Activated B cell treated with CpG ODN at 0.5 μM for 24 hours (primary cell): ENCODE measurements at places on chromosomes 1 and 21. TPM values are rescaled to one million over a fixed set of nuclear protein-coding genes. Genes with fewer than 3 reads are reported as not detected.
A peak's percentile ranks its signal among the peaks of the same experiment; 100 is the strongest.

- H3K36me3 ChIP-seq: peaks cover 16% of the 10 kb centered on the region
- no peaks in the 10 kb centered on the region for H3K27me3 ChIP-seq
- DNase-seq: no peak
- H3K4me1 ChIP-seq: peaks cover 68% of the 10 kb centered on the region
Measured at GRCh38 chr1:160437432-160438316, 37.3 kb downstream of the VANGL2 start.

DNA sequence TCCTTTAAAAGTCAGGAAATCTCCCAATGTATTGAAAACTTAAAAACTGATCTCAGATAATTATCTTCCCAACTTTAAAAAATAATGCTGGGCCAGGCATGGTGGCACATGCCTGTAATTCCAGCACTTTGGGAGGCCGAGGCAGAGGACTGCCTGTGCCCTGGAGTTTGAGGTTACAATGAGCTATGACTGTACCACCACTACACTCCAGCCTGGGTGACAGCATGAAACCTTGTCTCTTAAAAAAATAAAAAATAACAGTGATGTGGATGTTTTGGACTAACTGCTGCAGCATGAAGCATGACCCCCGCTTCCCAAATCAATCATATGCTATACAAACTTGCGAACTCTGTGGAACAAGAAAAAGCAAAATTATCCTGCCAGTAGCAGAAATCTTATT lies 186.3 kb downstream of the RERE start:
- H3K4me1 ChIP-seq: peaks cover 82% of the 10 kb centered on the region
- DNase-seq: no peak
- no peaks in the 10 kb centered on the region for H3K36me3 ChIP-seq
- H3K4me3 ChIP-seq: no peak overlapping the region

DNA sequence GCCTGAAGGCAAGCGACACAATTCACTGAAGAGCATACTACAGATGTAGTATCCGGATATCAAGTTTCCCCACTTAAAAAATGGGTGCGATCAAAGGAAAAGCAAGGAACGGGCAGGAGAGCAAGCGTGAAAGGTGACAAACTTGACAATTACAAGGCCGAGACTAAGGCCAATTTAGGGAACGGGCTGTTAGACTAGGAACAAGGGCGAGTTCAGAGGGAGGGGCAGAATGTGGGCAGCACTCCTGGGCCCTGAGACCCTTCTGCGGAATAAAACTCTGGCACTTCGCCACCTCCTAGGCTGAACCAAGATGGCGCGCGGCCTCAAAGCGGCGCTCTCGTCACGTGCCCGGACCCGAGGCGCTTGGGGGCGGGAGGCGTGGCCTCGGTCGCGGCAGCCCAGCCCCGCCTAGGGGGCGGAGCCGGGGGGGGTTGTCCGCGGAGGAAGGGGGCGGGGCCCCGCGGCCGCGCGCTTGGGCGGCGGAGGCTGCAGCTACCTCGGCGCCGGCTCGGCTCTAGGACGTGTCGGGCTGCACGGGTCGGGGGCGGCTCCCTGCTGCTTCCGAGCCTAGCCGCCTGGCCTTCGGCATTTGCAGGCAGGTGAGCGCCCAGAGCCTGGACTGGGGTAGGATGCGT lies at the start of gene PPFIA4:
PPFIA4 (plus strand) TSS at position 461 of the 635 bp plus-strand sequence. CDS start 12,518 bp downstream, outside the sequence.
- H3K27ac ChIP-seq: peak within 1 kb of the TSS; percentile 72
- DNase-seq: peak; percentile 87
- H3K27me3 ChIP-seq: peaks cover 3% of the 10 kb centered on the region

- no peaks in the 10 kb centered on the region for H3K36me3 ChIP-seq
- H3K4me1 ChIP-seq: peaks cover 11% of the 10 kb centered on the region
- H3K27ac ChIP-seq: no peak overlapping the region
- H3K27me3 ChIP-seq: peaks cover 2% of the 10 kb centered on the region
- H3K4me3 ChIP-seq: no peak overlapping the region
- no peak for DNase-seq
Measured at GRCh38 chr1:31694964-31695313, 8.9 kb downstream of the COL16A1 start.

- H3K27ac ChIP-seq: peak overlapping the region; percentile 88
- peaks cover 11% of the 10 kb centered on the region for H3K36me3 ChIP-seq
- H3K4me1 ChIP-seq: peaks cover 67% of the 10 kb centered on the region
- H3K27me3 ChIP-seq: no peaks in the 10 kb centered on the region
Measured at GRCh38 chr1:155005076-155006011, 2.7 kb downstream of the ZBTB7B start.

DNA sequence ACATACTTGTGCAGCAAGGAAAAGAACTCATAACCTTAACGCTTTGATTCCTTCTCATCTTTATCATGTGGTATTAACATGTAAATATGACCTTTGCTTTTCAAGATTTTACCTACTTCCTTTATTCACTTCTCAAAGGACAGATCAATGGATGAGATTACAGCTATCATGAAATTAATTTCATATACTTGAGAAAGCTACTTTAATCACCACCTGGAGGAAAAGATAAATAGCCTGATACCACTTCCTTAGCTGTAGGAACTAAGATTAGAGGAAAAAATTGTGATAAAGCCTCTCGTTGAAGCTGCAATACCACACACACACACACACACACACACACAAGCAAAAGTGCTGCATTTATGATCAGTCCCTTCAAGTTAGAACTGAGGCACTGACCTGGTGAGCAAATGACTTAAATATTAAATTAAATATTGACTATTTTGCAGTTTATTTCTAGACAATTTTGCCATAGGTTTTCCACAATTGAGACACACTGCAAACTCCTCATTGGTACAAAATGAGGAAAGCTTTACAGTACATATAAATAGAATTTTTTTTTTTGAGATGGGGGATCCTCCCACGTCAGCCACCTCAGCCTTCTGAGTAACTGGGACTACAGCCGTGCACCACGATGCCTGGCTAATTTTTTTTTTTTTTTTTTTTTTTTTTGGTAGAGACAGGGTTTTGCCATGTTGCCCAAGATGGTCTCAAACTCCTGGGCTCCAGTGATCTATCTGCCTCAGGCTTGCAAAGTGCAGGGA lies 27.2 kb upstream of the DMRTB1 start:
- H3K36me3 ChIP-seq: no peaks in the 10 kb centered on the region
- H3K4me1 ChIP-seq: no peaks in the 10 kb centered on the region
- no peak overlapping the region for H3K4me3 ChIP-seq
- DNase-seq: no peak
- no peak overlapping the region for H3K27ac ChIP-seq
- H3K27me3 ChIP-seq: peaks cover 18% of the 10 kb centered on the region

DNA sequence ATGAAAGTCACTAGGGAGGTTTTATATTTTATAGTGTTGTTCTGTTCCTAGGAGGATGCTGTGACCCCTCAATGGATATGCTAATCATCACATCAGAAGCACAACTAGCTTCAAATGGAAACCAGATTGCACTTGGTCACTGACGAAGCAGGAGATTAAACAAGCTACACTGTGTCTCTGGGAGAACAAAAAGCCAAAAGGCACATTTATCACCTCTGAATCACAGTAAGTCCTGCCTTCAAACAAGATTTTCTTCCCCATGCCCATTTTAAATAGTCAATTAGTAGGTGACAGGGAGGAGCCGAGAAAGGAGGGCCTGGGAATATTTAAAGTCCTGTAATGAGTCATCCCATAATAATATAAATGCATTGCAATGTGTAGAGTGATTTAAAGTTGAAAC lies 38.1 kb downstream of the RGS2 start:
- no peaks in the 10 kb centered on the region for H3K36me3 ChIP-seq
- no peak overlapping the region for H3K27ac ChIP-seq
- no peak overlapping the region for H3K4me3 ChIP-seq
- no peaks in the 10 kb centered on the region for H3K4me1 ChIP-seq

DNA sequence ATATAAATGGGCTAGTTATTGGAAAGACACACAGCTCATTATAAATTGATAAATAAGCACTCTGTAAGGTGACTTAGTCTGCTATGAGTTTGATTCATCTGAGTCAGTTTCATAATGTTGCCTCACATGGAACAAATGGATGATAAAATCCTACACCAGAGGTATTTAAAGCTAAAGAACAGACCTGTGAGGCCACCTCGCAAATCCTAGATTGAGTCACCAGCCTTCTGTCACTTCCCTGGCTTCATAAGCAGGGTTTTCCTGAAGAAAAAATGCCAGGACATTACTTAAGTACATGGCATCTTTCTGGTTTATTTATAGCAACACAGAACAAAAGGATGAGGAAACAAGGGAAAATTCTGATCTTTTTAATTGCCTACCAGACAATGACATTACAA lies 18.4 kb downstream of the CD2 start:
- no peak overlapping the region for H3K27ac ChIP-seq
- DNase-seq: no peak
- no peaks in the 10 kb centered on the region for H3K36me3 ChIP-seq
- peaks cover 5% of the 10 kb centered on the region for H3K27me3 ChIP-seq

- DNase-seq: no peak
- H3K27ac ChIP-seq: no peak overlapping the region
- no peak overlapping the region for H3K4me3 ChIP-seq
Measured at GRCh38 chr21:33940881-33941245, 25.3 kb upstream of the ATP5PO start.

DNA sequence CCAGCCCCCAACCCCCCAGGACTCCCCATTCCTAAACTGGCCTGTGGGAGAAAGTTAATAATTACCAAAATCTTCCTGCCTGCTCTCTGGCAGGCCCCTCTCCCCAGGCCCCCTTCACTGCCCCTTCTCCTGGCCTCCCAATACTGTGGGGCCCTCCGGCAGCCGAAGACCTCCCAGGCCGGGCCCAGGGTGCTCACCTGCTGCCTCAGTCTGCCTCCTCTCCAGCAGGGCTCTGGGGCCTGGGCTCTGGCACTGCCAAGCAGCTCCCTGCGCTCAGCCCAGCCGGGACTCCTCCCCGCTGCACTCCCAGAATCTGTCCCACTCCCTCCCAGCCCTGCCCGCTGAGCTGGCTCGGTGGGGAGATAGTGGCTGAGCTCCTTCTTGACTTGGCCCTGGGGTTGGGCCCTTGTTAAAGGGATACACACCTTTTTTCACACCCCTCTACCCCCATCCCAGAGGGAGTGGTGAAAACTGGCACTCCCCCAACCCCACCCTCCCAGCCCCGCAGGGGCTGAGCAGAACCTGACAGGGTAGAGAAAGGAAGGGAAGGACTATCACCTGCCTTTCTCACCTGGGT lies at the start of gene S100A16:
S100A16 (minus strand) TSS at position 383 of the 577 bp plus-strand sequence. CDS start 4,986 bp downstream, outside the sequence.
- peaks cover 1% of the 10 kb centered on the region for H3K4me1 ChIP-seq
- no peak within 1 kb of the TSS for H3K27ac ChIP-seq
- H3K36me3 ChIP-seq: no peaks in the 10 kb centered on the region
- no peak within 1 kb of the TSS for H3K4me3 ChIP-seq
- DNase-seq: no peak

GRCh38 chr1:36166136-36166535 lies 10.2 kb downstream of the MAP7D1 start:
- no peak overlapping the region for H3K27ac ChIP-seq
- peaks cover 30% of the 10 kb centered on the region for H3K4me1 ChIP-seq
- H3K36me3 ChIP-seq: peaks cover 26% of the 10 kb centered on the region
- DNase-seq: no peak
- H3K4me3 ChIP-seq: no peak overlapping the region

GRCh38 chr1:67004176-67004575 lies 49.8 kb downstream of the SLC35D1 start:
- peaks cover 68% of the 10 kb centered on the region for H3K36me3 ChIP-seq
- no peak overlapping the region for H3K4me3 ChIP-seq
- no peaks in the 10 kb centered on the region for H3K27me3 ChIP-seq
- H3K4me1 ChIP-seq: peaks cover 5% of the 10 kb centered on the region
- DNase-seq: no peak
- H3K27ac ChIP-seq: peak overlapping the region; percentile 19

DNA sequence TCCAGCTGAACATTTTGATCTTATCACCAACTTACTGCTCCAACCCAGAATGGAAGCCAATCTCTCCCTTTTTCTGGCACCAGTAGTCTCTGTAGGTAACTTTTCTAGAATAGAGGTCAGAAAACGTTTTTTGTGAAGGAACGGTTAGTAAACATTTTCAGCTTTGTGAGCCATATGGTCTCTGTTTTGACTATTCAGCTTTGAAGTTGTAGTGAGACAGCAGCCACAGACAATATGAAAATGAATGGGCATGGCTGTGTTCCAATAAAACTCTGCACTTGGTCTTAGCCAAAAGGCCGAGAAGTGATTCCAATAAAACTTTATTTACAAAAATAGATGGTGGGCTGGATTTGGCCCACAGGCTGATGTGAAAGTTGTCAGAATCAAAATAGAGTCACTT lies 28.9 kb downstream of the MAP10 start:
- peaks cover 2% of the 10 kb centered on the region for H3K27me3 ChIP-seq
- DNase-seq: no peak
- H3K27ac ChIP-seq: no peak overlapping the region
- no peak overlapping the region for H3K4me3 ChIP-seq
- no peaks in the 10 kb centered on the region for H3K36me3 ChIP-seq

DNA sequence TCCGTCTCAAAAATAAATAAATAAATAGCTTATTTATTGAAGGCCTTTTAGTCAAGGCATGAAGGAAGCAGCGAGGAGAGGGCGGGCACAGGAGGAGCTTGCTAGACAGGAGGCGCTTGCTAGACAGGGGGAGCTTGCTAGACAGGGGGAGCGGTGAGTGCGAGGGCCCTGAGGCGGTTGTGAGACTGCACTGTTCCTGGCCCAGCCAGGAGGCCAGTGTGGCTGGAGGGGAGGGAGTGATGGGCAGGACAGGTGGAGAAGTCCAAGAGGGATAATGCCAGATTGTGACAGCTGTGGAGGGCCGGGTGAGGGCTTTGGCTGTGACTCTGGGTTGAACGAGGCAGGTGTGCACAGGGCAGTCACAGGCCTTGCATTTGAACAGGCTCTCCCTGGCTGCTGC lies 18.2 kb downstream of the KIF17 start:
- H3K27me3 ChIP-seq: no peaks in the 10 kb centered on the region
- DNase-seq: no peak
- H3K4me3 ChIP-seq: no peak overlapping the region
- H3K4me1 ChIP-seq: peaks cover 4% of the 10 kb centered on the region

- no peak overlapping the region for H3K4me3 ChIP-seq
- H3K27me3 ChIP-seq: no peaks in the 10 kb centered on the region
- DNase-seq: no peak
- H3K4me1 ChIP-seq: peaks cover 24% of the 10 kb centered on the region
- H3K27ac ChIP-seq: no peak overlapping the region
- peaks cover 11% of the 10 kb centered on the region for H3K36me3 ChIP-seq
Measured at GRCh38 chr1:43942411-43942810, 4.3 kb upstream of the IPO13 start.

DNA sequence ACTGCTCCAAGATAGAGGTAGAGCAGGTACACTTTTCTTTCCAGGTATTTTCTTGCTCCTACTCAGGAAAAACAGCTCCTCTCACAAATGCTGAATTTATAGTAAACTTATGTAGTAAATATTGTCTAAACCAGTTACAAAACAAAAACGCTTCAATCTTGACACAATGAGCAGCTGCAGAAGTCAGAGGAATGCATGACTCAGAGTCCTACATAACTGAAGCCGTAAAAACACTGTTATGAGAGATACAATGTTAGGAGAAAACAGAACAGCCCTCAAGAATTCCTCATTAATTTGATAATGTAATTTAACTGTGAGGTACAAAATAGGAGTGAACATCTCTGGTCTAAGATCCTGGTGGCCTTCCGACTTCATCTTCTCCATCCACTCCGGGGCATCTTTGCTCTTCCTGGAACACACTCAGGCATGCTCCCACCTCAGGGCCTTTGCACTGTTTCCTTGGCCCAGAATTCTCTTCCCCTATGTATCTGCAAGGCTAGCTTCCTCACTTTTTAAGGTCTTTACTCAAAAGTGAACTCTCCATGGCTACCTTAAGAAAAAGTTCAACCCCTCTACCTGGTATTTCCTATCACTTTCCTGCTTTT lies 138.5 kb downstream of the SLC45A1 start:
- H3K4me3 ChIP-seq: no peak overlapping the region
- no peak for DNase-seq
- H3K27me3 ChIP-seq: no peaks in the 10 kb centered on the region
- peaks cover 31% of the 10 kb centered on the region for H3K36me3 ChIP-seq
- no peak overlapping the region for H3K27ac ChIP-seq

Gene RUNX1
- 83.4 and 92.1 TPM in 2 replicates for total RNA-seq

Gene TRIM58
- 0.39 and 0.49 TPM in 2 replicates for total RNA-seq

Gene LCE1F
- total RNA-seq: not detected in 2 replicates

Gene TAS1R1
- not detected in 2 replicates for total RNA-seq

Gene HSPB7
- not detected in 2 replicates for total RNA-seq

Gene CRYAA
- total RNA-seq: not detected in 2 replicates

Gene NEGR1
- total RNA-seq: not detected in 2 replicates

Gene MPL
- total RNA-seq: not detected in 2 replicates
